Glutamatergic neuron (in vitro differentiated cells): ENCODE measurements at places on chromosomes 12 and 14. TPM values are rescaled to one million over a fixed set of nuclear protein-coding genes. Genes with fewer than 3 reads are reported as not detected.

Gene GXYLT1
- 3.4 TPM for total RNA-seq

Gene PRKAG1
- 58.2 TPM for total RNA-seq

Gene CIDEB
- total RNA-seq = 1.8 TPM

Gene RNASE3
- total RNA-seq = not detected

Gene LMO3
- total RNA-seq = 0.78 TPM

Gene ST8SIA1
- 22.0 TPM for total RNA-seq

Gene RTN1
- total RNA-seq = 518 TPM

Gene SYCP3
- not detected for total RNA-seq

Gene LIN7A
- total RNA-seq = 41.9 TPM

Gene RAD51AP1
- 5.5 TPM for total RNA-seq

Gene ADAMTS20
- 7.0 TPM for total RNA-seq

Gene TGFB3
- total RNA-seq = 55.7 TPM

Gene EXD2
- 31.2 TPM for total RNA-seq

Gene MSRB3
- 1.6 TPM for total RNA-seq

Gene PROX2
- not detected for total RNA-seq

Gene SLC25A21
- 0.91 TPM for total RNA-seq

Gene IFT81
- total RNA-seq = 27.6 TPM

Gene A2M
- 346 TPM for total RNA-seq

Gene TGM1
- 4.2 TPM for total RNA-seq

Gene CCDC197
- not detected for total RNA-seq

Gene KIF21A
- 93.1 TPM for total RNA-seq

Gene CCNB1IP1
- total RNA-seq = 95.8 TPM

Gene TSPAN19
- total RNA-seq = 2.9 TPM

Gene SLC24A4
- 0.34 TPM for total RNA-seq

Gene FAM186B
- total RNA-seq = not detected

Gene KSR2
- 0.47 TPM for total RNA-seq

Gene SAMD15
- 0.47 TPM for total RNA-seq

Gene KIF5A
- total RNA-seq = 314 TPM

Gene CDH24
- total RNA-seq = 164 TPM

Gene VRK1
- 50.5 TPM for total RNA-seq

Gene TM7SF3
- 30.3 TPM for total RNA-seq

Gene KLC1
- 975 TPM for total RNA-seq

Gene RFX4
- not detected for total RNA-seq

Gene HSPA2
- total RNA-seq = 23.9 TPM

Gene RPGRIP1
- total RNA-seq = not detected

Gene PSMD9
- total RNA-seq = 53.2 TPM
